B cell (primary cell): ENCODE measurements at places on chromosomes 2 and 18.

GRCh38 chr2:16716024-16716423 lies 50.4 kb upstream of the CYRIA start:
- DNase-seq = no peak

GRCh38 chr2:210054696-210055095 lies 52.3 kb downstream of the RPE start:
- no peak for DNase-seq

DNA sequence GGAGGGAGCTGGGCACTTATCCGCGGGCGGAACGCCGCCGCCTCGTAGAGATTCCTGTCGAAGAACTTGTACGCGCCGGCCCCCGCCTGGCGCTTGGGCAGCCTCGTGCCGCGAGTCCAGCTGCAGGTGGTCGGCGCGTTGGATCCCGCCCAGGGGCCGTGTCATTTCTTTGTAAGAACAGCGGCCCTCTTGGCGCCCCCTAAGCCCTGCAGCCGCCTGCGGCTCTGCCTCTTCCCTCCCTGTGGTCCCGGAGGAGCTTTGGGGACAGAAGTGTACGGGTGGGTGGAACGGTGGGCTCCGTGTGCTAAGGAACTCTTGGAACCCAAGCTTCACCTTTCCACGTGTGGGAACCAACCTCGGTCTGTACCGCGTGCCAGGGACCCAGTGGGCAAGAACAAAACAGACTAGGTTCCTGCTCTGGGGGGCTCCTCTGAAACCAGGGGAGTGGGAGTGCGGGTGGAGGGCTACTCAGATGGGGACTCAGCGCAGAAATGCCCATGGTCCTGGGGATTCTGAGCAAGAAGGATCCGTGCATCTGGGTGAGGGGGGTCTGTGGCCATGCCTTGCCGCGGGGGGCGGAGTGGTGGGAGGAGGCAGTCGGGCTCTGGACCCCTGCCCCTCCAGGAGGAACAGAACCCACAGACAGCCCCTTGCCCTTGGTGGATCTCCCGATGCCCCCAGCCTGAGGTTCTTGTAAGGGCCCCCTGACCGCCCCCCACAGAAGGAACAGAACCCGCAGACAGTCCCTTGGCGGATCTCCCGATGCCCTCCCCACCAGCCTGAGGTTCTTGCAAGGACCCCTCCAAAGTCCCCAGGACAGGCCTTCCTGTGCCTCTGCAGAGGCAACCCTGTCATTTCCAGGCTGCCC lies 1.5 kb downstream of the GPC1 start:
- no peak for DNase-seq

GRCh38 chr18:5275872-5276271 lies 19.7 kb downstream of the ZBTB14 start:
- no peak for DNase-seq

- no peak for DNase-seq
Measured at GRCh38 chr2:174120346-174120745, 128.0 kb downstream of the OLA1 start.

- DNase-seq = no peak
Measured at GRCh38 chr2:182447163-182447562, 20.3 kb upstream of the PDE1A start.

- DNase-seq = no peak
Measured at GRCh38 chr18:58355243-58355642, 273.6 kb downstream of the ALPK2 start.

- DNase-seq = no peak
Measured at GRCh38 chr2:122795763-122796162, 1040.3 kb downstream of the TSN start.

- no peak for DNase-seq
Measured at GRCh38 chr2:211133766-211134165, 577.4 kb downstream of the CPS1 start.

- DNase-seq = no peak
Measured at GRCh38 chr2:177338177-177338721, 54.3 kb upstream of the AGPS start.
